ENCODE measurements at places on chromosomes 2 and 18.

DNA sequence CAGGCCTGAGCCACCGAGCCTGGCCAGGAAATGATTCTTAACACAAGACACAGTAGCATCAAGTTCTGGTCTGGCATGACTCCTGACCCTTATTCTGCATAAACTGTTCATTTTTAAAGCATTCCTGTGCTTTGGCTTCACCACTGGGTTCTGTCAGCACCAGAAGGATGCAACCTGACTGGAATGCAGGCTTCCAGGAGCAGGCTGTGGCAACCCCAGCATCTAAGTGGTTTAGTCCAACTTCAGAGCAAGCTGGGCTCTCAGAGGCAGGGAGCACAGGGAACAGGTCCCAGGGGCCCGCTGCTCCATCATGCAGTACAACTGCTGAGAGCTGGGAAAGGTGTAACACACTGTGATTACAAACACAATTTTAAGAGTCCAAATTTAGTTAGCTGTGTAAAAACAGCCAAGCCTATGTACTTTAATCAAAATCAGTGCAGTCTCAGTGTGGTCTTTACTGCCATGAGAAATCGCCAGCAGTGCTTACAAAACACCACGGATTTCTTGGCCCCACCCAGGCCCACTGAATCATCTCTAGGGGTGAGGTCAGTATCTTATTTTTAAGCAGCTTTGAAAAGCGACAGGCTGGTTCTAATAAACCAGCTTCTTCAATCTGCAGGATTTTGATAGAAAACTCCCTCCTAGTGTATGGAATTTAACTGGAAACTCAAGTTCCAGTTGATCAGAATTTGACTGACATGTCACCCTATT, 44.4 kb upstream of the TMEM182 start:
- DNase-seq: no peak

GRCh38 chr2:215831296-215831913, 181.9 kb downstream of the MREG start:
- DNase-seq: no peak

- DNase-seq: no peak
These were observed 152.5 kb downstream of the CYP26B1 start for GRCh38 chr2:71995067-71995665.

DNA sequence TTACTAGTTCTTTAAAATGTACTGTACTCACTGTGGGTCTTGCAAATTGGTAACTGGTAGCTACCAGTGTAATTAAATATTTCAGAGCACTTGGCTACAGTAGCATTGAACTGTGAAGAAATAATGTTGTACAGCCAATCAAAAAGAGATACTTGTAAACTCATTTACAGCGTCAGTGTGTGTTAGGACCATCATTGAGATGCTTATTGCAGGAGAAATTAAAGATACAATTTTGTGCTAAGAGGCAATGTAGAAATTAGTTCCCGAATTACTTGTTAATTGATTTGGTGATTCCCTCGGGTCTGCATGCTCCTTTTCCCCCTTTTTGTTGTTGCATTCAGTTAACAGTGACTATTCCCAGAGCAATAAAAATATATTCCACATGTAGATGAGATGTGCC, 330.5 kb downstream of the AGAP1 start:
- no peak for DNase-seq

- no peak for DNase-seq
These were observed 136.3 kb upstream of the REV1 start for GRCh38 chr2:99626158-99626557.

- no peak for DNase-seq
These were observed 76.0 kb downstream of the SS18 start for GRCh38 chr18:26014462-26014861.

DNA sequence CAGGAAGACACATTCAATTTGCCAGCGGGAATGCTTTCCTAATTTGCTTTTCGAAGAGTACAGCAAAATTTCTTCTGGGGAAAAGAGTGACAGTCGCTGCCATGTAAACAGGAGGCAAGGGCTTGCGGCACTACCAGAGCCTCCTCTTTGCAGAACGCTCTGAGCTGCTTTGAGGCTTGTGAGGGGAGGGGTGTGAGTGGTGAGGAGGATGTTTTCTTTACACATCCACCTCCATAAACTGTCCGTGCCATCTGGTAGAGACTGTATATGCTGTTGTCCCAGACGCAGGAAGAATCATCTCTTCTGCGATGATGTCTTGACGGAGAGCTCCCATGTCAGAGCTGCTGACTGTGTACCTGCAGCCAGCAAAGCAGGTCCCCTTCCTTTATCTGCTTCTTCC, 138.0 kb downstream of the SOCS6 start:
- DNase-seq: no peak

DNA sequence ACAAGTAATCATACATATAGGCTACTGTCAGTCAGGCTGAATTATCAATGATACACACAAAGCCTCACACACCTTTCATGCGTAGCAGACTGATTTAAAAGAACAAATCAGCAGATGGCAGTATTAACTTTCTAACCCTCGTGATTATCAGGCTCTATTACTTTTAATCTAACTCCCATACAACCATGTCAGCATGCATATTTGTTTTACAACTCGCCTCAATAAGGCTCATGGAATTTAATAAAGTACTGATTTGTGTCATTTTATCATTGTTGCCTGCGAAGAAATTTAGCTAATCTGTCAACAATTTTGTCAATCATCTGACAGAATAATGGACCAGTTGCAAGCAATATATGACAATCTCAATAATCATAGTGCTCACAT, 82.8 kb downstream of the SLC25A12 start:
- DNase-seq: no peak

DNA sequence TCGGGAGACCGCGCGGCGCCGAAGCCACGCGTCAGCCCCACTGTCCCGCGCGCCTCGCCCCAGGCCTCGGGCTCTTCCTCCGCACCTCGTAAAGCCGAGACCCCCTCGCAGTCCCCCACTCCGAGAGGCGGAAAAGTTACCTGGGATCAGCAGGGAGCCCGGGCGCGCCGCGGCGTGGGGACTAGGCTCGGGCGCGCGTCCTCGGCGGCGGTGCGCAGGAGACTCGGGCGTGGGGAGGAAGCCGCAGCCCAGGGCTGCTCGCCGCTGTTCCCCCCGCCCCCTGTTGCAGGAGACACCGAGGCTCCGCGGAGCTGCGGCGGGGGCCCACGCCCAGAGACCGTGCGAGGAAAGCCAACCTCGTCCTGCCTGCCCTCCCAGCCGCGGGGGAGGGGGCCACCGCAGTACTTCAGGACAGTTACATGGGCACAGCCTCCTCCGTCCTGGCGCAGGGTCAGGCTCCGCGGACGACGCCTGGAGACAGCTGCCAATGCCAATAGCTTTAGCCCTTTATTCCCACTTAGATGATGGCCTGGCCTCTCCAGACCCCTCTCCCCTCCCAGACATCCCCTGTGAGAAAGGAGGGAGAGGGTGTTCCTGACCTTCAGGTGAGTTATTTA, at the start of gene EPB41L3:
EPB41L3 (minus strand) TSS at position 225 of the 617 bp plus-strand sequence. CDS start 54,814 bp downstream, outside the sequence.
- DNase-seq: no peak

GRCh38 chr2:219368690-219369191, 19.0 kb downstream of the DNPEP start:
- no peak for DNase-seq

GRCh38 chr2:217849154-217849975, 153.4 kb downstream of the TNS1 start:
- DNase-seq: no peak

- DNase-seq: no peak
These were observed 9.0 kb upstream of the MBP start for GRCh38 chr18:77141401-77142118.

DNA sequence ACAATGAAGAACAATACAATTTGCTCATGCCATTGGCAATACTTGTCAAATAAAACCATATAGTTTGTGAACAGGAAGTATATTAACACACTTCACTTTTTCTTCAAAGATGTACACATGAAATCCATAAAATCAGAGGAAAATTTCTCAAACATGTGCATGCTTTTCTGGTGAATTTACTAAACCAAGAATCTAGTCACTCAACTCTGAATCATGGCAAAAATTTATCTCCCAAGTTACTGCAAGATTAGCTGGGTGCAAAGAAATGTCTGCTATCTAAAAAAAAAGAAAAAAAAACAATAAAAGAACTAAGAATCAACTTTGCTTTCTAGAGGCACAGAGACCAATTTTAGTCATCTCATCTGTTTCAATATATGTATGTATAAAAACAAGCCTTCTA, 419.2 kb downstream of the NR4A2 start:
- DNase-seq: no peak

- DNase-seq: no peak
These were observed 43.7 kb upstream of the NEB start for GRCh38 chr2:151777935-151778334.

DNA sequence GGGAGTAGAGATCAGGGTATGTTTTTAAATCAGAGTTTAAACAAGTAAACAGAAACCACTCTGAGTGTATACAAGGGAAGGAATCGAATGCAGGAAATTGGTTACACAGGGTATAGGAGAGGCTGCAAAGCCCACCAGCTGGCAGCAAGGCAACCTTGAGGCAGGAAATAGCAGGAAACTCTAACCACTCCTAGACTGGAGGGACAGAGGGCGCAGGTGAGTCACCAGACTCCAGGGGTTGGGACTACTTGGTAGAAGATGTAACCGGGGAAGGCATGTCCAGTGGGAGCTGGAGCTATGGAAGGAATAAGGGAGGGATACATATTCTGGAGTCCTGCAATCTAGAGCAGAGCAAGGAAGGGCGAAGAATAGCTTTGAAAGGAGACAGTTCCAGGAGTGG, 152.3 kb downstream of the MEIS1 start:
- DNase-seq: no peak

GRCh38 chr18:57128220-57128932, 18.5 kb upstream of the BOD1L2 start:
- no peak for DNase-seq

DNA sequence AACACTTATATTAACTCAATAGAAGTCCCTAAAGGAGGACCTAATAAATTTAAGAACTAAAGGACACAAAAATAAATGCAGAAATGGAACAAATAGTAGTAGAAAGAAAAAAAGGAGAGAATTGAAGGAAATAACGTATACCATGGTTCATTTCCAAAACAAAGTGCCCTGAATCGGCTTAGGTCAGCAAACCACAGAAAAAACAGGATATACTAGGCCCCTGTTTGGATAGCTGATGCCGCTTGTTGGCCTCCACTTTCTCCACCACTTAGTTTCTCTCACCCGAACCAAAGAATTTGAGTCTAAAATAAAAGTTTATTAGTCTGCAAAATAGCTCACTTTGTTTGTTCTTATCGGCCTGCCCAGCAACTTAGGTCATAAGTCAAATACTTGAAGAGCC, 100.4 kb downstream of the HIBCH start:
- DNase-seq: no peak

GRCh38 chr18:75066021-75066880, 142.7 kb downstream of the PTGR3 start:
- no peak for DNase-seq

- no peak for DNase-seq
These were observed 78.2 kb downstream of the C1D start for GRCh38 chr2:67984600-67984999.

DNA sequence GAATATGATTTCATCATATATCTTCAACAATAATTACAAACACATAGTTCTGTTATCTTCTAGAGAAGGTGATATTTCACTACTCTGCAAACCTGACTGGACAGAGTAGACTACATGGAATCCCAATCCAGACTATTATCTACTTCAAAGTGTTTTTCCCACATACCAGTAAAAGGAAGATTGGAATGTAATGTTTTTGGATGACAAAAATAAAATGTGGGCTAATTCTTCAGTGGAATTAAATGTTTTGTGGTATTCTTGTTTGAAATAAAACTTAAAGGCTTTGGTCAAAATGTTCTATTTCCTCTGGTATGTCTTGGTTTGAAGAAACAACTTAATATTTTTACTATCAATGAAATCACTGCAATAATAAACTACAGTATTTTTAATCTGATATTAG, 22.1 kb downstream of the COL5A2 start:
- DNase-seq: no peak

- DNase-seq: no peak
These were observed 77.7 kb downstream of the KCTD18 start for GRCh38 chr2:200431996-200432705.

DNA sequence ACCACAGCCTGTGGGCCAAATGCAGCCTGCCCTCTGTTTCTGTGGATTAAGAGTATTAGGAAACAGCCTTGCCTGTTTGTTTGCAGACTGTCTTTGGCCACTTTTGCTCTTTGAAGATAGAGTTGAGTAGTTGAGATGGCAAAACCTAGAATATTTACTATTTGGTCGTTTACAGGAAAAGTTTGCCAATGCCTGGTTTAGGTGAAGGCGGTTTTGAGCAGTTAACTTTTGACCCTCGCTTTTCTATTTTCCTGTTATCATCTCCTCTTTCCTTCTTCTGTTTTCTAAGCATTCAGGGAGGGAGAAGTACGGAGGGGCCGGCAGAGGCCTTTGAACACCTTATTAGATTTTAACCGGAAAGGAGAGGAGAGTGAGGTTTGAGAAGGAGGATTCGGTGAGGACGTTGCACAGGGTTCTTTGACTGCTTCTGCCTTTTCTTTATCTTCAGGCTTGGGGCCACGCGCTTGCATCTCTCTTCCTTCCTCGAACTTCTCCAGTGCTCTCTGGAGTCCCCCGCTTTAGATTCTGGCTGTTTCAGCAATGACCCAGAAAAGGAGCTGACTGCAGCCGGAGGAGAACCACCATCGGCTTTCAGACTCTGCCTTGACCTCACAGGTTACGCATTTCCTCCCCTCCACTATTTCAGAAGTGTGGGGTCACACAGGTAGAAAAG, 39.2 kb downstream of the IL1R2 start:
- no peak for DNase-seq

All from cerebellar nuclear complex (tissue), 1 donor.